Fibroblast of mammary gland (primary cell): ENCODE measurements at places on chromosomes 1 and 21.

DNA sequence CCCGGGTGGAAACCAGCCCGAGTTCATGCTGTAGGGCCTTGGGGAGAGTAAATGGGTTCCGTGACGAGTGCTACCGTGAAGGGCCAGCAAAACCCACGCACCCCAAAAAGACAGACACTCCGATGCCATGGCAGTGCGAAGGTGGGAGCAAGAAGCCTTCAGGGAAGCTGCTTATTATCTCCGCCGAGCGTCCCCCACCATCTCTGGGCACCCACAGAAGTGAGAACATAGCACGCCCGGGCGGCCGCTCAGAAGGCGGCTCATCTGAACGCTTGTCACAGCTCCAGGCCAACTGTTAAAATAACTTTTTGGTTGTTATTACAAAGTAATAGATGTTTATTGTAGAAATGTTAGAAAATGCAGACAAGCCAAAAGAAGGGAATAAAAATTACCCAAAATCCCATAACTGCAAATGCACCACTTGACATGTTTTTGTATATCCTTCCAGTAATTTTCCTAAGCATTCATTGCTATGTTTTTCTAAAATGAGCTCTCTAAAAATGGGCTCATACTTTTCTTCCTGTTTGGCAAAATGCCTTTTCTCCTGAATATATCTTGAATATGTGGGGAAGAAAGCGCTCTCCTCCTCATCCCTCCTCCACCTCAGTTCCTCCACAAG lies 234.9 kb downstream of the NPHP4 start:
- DNase-seq: no peak

GRCh38 chr21:39088831-39089380 lies 94.3 kb downstream of the PSMG1 start:
- DNase-seq: peak; percentile 82

DNA sequence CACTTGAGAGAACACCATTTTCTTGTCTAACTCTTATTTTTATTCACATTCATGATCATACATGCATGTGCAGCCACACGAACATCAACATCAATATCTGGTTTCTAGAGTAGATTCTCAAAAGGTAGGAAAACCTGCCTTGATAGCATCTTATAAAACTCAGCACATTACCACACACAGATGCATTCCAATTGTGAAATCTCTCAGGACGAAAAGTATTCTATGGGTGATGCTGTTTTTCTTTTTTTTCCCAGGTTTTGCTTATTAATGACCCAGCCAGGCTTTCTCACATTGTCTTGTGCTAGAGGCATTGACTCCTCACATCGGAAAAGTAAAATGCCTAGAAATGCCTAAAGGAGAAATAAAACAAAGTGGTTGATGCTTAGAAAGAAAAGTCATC lies 562.8 kb downstream of the KIF26B start:
- no peak for DNase-seq

- no peak for DNase-seq
Observed at GRCh38 chr1:156419854-156420204, 50.8 kb downstream of the RHBG start.

DNA sequence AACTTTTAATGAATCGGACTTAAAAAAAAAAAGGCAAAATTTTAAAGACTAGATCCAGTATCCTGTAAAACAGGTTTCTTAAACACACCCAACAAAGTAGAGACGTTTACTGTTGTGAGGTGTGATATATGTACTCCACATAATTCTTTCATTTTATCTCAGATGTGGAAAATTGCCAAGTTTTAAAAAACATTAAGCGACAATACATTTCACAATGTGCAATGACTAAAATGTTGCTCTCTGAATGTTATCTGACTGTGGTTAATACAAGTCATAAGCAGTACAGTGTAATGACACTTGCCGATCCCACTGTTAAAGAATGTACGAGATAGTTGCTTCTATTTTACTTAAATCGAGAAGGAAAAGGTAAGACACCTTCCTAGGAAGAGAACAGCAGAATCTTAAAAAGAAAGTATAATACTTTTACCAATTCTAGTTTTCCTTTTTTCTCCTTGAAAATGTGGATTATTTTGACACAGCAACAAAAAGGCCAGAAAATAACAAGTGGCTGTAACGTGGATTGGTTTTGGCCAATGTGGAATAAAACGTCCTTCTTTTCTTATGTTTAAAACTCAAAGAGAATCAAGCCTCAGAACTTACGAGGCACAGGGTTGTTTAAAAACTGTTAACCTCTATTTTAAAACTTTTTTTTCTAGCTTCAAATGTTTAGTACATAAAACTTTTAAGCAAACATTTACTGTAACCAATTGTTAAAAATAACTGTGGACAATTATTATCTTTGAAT lies 51.4 kb downstream of the TP53BP2 start:
- DNase-seq: no peak
